ENCODE measurements at places on chromosomes 12 and 14.

GRCh38 chr14:22088614-22089342 lies 415.2 kb upstream of the OR4E1 start:
- peak; percentile 15 for DNase-seq

- DNase-seq: peak; percentile 39
These were observed 58.3 kb downstream of the OTOGL start for GRCh38 chr12:80157645-80158044.

GRCh38 chr12:110718222-110718908 lies 24.3 kb downstream of the PPP1CC start:
- no peak for DNase-seq

GRCh38 chr12:130829391-130830245 lies 9.4 kb downstream of the STX2 start:
- no peak for DNase-seq

DNA sequence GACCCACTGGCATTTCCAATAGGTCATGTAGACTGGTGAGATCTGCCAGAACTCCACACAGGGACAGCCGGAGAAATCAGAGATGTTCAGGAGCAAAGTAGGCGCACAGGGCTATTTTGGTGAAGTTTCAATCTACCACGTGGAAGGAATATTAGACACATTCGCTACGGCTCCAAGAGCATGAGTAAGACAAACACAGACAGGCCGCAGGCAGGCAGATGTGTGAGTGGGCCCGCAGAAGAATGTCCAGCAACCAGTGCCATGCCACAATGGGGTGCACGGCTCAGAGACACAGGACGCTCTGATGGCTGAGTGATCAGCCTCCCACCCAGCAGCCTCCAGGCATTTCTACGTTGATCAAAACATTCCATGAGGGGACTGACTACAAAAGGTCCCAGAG lies 10.4 kb downstream of the SLC15A4 start:
- no peak for DNase-seq

GRCh38 chr12:101740980-101741379 lies 1.7 kb upstream of the SYCP3 start:
- no peak for DNase-seq

DNA sequence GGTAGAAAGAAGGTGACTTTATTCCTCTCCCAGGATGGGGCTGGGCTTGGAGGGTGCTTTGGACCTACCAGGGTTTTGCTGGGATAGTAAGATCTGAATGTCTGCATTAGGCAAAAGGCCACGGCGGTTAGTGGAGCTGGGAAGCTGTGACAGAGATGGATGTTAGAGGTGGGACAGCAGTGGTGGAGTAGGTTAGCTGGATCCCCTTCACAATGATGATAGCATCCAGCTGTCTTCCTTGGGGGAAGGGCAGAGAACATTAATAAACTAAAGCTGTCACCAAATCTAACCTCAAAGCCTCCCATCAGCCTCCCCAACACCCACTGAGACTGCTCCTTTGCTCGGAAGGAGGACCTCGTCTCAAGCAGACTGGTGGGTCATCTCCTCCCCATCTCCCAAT lies 104.8 kb downstream of the GPATCH2L start:
- no peak for DNase-seq

DNA sequence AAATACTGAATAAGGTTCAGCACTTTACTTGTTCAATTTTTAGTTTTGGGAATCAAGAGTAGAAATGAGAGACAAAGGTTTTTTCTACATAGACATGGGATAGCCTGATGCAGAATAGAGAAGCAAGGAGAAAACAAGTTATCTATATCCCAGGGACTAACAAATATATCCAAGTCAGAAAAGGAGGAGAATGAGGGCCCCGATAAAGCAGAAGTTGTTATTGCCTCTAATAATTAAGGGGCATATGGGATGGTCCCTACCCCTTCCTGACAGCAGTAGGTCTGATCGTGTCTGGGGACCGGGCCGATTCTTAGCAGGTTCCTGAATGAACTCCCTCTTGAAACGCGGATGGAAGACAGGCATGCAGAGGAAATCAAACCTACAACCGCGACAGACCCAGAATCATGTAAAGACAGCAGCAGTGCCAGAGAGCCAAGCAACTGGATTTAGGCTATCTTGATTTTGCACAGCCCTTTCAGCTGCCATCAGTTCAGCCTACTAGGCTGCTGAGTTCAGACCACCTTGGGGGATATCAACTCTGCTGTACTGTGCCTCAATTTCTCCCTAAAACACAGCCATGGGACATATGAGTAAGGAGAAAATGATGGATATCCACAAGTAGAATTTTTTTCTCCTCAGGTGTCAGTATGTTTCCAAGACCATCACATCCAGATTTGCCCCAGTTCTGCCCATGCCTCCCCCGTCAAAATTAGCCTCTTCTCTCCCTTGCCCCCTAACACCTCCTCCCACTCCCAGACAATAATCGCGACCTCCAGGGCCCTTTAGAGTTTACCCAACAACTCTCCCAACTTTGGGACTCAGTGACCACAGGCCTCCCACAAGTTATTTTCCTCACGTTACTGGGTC lies 706 bp downstream of the PRMT5 start:
- DNase-seq: no peak

GRCh38 chr14:84963518-84963917 lies 566.4 kb upstream of the FLRT2 start:
- no peak for DNase-seq

DNA sequence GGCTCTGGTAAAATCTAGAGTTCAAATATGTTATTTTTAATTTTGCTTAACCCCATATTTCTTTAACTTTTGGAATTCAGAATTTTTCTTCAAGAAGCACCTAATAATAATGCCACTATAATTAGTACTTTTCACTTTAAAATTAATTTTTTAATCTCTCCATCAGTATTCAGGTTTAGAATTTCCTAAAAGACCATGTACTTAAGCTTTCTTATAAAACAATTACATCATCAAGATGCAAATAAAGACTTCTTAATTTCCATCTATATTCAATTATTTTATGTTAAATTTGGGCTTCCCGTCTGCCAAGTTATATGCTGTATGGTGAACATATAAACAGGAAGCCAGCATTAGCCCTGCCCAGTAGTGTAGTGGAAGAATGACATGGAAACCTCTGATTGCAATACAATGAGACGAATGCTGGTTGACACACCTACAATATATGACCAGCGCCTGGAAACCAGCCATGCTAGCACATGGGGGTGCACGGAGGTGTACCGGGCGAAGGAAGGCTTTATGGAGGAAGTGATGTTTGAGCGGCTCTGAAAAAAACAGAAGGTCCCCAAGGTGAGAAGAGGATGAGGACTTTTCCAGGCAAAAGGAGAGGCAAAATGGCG lies 82.2 kb downstream of the LLPH start:
- DNase-seq: no peak

- DNase-seq: no peak
These were observed 6.7 kb downstream of the MVK start for GRCh38 chr12:109580272-109580671.

DNA sequence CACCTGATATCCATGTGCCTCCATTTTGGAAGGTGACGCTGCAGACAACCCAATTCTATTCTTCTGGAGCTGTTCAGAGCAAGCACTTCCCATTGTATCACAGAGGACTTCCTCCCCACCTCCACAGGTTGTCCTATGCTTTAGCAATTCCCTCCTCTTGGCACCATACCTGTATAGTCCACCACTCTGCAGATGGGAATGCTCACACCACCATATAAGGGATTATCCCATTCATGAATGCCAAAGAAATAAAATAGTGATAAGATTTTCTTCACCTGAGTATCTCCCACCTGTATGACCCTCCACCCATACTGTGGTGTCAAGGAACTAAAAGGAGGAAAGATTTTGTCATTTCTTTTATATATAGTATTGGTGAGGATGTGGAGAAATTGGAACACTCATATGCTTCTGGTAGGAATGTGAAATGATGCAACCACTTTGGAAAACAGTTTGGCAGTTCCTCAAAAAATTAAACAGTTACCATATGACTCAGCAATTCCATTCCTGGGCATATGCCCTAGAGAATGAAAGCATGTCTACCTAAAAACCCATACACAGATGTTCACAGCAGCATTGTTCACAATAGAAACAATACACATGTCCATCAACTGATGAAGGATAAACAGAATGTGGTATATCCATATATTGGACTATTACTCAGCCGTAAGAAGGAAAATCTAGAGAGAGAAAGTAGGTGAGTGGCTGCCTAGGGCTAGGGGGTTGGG lies 75.2 kb downstream of the FIGNL2 start:
- DNase-seq: peak; percentile 89

DNA sequence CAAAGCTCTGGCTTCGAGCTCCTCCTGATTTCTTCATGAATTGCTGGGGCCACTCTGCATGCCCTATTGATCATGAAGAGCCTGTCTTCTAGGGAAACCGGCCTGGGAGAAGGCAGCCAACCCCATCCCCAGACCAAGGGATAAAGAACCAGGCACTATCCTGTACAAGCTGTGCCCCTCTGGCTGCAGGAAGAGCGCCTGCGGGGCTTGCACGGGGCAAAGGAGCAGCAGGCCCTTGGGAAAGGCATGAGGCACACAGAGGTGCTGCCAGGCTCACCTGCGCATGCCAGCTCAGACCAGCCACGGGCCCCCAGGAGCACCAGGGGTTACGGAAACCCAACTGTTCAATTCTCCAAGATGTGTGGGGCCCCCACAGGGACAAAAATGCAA lies 2.1 kb downstream of the ITPK1 start:
- DNase-seq: no peak

GRCh38 chr12:25904442-25904841 lies 54.0 kb upstream of the RASSF8 start:
- peak; percentile 47 for DNase-seq

- DNase-seq: no peak
These were observed 40.4 kb downstream of the TCHP start for GRCh38 chr12:109940339-109940923.

DNA sequence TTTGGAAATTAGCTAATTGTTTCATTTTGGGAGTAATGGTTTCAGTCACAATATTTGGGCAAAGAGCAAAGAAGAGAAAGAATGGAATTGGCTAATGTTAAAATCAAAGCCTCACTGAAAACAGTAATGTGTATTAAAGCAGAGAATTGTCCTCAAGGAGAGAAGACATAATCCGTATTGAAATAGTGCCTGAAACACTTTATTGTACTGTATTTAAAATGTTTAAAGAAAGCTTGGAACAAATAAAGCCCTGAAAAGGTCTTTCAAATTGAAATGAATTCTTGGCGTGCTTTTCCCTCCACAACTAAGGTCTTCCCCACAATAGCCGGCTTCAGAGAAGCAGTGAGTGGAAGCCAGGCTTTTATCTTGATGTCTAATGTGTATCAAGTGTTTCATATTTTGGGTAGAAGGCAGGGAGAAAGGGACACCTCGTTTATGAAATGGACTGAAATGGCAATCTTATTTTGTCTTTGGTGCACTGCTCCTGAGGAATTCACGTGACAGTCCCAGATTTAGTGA lies 212.9 kb upstream of the CRY1 start:
- no peak for DNase-seq

- DNase-seq: no peak
These were observed 1318.4 kb downstream of the TMEM121 start for GRCh38 chr14:106844608-106845285.

DNA sequence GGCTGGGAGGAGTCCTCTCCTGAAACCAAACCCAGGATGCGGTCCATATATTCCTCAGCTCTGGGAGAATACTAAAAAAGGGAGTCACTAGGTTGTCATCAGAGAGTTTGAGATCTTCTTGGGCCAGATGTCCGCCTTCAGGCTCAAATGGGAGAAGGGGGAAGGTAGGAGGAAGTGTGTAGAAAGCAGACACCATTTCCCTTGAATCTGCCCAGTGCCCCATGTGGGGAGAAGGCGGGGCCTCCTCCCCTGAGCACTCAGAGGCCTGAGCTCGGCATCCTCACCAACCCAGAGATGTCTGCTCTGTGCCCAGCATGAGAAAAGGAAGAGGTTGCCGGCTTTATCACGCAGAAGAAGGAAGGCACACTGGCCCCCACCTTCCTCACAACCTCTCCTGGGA lies 37.3 kb downstream of the LTBP2 start:
- DNase-seq: peak; percentile 46

DNA sequence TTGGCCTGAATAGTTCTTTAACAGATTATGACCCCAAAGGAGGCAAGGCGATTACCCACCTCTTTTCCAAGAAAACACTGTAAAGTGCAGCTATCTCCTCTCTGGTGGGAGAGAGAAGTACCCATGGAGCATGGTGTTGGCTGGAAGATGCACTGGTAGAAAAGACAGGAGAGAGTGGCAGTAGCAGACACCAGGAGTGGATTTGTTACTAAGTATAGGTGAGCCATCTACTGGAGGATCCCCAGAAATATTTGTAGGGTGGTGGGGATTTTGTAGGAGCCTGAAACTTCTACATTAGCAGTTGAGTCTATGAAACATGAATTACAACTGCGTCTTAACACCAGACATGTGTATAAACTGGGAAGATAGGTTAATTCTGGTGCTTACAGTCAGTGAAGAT lies 148.0 kb downstream of the SLC38A4 start:
- DNase-seq: peak; percentile 26

DNA sequence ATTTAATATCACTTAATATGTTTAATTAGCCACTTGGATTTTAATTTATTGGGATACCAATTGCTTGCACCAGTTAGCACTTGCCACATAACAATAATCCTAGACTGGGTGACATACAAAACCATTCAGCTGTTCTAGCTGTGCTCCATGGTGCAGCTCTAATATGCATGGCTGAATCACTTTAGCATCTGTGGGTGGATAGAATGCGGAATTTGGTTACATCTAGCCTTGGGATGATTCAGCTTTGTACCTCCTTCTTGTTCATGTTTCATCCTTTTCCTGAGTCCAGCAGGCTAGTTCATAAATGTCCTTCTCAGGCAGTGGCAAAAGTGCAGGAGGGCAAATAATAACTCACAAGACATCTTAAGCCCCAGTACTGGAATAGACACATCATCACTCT lies 1263.0 kb downstream of the LRFN5 start:
- peak; percentile 7 for DNase-seq

DNA sequence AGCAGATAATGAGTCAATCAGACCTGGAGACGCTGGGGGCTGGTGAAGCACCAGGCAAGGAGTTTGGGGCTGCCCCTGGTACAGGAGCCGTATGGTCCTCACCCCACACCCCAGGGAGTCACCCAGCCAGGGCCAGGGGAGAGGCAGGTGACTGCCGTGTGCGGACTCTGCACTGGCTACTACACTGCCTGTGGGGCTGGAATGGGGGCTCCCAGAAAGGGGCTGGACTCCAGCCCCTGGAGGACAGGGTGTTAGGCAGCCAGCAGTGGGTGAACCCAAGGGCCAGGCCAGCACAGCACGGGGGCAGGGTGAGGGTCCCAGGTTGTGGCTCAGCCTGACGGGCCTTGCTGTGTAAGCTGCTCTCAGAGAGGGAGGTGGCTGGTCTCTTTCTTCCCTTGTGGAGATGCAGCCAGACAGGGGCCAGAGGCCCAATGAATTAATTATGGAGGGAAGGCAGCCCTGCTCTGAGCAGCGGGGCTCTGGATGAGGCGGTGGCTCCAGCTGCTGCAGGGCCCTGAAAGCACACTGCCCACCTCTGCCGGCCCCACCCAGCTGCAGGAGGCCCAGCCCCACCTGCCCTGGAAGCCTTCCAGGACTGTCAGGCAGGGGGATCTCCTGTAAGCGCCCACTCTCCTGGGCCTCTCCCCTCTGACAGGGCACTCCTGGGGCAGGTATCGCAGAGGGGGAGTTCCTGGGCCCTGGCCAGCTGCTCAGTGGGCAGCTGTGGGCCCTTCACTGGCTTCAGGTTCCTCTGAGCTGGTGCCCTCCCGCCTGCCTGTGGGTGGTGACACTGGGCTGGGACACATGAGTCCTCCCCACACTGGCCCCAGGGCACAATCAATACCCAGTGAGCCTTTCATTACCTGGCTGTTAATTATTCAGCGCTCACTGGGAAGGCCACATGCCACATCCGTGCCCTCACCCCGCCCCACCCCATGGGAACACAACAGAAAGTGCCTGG lies 142.5 kb upstream of the C14orf180 start:
- no peak for DNase-seq
